ENCODE measurements at places on chromosomes 4 and X. TPM values are rescaled to one million over a fixed set of nuclear protein-coding genes. Genes with fewer than 3 reads are reported as not detected.

The HTN1 gene
- not detected for total RNA-seq

The PIM2 gene
- 11.4 TPM for total RNA-seq

- no peak for DNase-seq
These were observed 279.0 kb upstream of the VCX3A start for GRCh38 chrX:6813836-6814370.

DNA sequence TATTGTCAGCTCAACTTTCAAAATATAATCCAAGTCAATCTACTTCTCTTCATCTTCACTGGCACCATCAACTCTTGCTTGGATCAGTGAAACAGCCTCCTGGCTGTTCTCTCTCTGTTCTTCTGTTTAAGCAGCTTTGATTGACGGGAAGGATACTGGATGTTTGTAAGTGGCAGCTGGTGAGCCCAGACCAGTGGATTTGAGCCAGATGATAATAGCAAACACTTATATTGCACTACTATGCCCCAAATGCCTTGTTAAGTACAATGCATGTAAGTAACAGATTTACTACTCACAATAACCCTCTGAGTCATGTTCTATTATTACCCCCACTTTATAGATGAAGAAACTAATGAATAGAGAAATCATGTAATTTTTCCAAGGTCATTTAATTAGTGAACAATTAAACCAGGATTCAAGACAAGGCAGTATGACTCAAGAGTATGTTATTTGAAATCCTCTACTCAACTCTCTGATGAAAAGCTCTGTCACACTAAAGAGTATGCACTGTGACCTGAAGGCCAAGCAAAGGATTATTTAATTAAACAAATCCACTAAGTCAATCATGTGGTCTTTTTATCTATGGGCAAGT is 44.8 kb downstream of the SPANXN3 start:
- DNase-seq = no peak

DNA sequence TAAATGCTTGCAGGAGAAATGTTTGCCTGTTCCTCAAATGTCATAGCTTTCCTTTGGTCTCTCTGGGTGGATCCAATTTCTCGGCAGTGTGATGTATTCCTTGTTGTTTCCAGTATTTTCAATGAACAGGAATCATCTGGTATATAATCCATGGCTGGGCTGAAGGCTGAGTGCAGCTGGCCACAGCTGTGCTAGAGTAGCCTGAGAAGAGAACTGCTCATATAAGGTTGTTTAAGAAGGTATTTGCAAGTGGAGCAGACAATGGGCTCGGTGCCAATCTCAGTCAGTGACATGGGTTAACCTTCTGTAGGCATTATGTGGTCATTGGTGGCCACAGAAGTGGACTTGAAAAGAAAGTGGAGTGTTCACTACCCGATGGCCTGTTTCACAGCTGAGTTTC is 390.3 kb downstream of the SPRY1 start:
- no peak for DNase-seq

- DNase-seq = no peak
These were observed 6.8 kb upstream of the TCEANC start for GRCh38 chrX:13646154-13646549.

- DNase-seq = no peak
These were observed 81.8 kb upstream of the WDR1 start for GRCh38 chr4:10198365-10198764.

DNA sequence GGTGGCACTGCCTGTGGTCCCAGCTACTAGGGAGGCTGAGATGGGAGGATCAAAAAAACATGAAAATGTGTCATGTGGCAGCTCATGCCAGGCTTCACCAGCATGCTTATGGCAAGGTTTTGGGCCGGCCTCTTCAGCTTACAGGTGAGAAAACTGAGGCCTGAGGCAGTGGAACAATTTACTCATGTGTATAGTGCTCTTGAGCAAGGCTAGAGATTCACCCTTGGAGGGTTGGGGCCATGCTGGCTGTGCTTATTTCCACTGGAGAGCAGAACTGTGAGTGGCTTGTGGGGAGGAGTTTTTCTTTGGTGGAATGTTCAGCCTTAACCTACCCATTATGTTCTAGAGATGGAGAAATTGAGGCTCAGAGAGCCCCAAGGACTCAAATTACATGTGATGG is 31.8 kb downstream of the NSD2 start:
- no peak for DNase-seq

DNA sequence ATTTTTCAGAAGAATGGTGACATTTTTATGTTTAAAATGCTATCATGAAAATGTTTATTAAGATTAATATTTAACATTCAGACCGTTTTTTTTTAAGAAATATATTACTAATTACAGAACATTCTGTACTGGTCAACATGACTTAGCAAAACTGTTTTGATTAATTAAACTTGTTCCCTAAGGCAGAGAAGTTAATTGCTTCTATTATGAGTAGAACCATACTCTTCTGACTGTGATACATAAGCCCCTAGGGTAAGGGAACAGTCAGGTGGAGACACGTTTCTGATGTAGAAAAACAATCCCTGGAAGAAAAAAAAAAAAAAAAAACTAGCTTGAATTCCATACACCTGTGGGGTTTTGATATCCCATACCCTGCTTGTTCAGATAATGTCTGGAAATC is 97.4 kb downstream of the GPM6A start:
- DNase-seq = no peak

DNA sequence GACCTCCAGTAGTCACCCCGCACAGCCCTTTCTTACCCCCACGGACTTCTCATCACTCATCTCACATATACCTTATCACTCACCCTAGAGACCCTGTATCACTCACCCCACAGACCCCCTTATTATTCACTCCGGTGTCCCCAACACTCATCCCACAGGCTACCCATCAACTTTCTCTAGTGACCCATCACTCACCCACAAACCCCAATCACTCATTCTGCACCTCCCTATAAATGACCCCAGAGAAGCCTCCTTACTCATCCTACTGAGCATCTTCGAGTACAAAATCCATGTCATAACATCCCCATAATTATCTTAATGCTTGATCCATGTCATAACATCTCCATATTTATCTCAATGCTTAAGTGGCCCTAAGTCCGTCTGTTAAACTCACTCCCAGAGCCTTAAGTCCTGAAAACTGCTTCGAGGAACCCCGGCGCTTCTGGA is 934 bp downstream of the ZNF41 start:
- DNase-seq = no peak

- no peak for DNase-seq
These were observed 168.1 kb downstream of the GLRA2 start for GRCh38 chrX:14697451-14697850.

All from esophagus muscularis mucosa (tissue), 4 donors.